ENCODE measurements at places on chromosomes 3 and 15.

- DNase-seq, result no peak
Observed at GRCh38 chr3:138875754-138876664, 41.3 kb upstream of the PIK3CB start.

DNA sequence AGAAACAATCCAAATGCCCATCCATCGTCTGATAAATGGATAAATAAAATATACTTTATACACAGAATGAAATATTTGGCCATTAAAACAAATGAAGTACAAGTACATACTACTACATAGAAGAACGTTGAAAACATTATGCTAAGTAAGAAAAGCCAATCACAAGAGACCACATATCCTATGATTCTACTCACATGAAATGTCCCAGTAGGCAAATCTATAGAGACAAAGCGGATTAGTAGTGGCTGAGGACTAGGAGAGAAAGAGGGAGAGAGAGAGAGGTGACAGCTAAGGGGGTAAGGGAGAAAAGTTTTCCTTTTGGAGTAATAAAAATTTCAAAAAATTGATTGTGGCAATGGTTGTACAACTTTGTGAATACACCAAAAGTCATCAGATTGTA lies 147.0 kb downstream of the GREM1 start:
- DNase-seq, result no peak

DNA sequence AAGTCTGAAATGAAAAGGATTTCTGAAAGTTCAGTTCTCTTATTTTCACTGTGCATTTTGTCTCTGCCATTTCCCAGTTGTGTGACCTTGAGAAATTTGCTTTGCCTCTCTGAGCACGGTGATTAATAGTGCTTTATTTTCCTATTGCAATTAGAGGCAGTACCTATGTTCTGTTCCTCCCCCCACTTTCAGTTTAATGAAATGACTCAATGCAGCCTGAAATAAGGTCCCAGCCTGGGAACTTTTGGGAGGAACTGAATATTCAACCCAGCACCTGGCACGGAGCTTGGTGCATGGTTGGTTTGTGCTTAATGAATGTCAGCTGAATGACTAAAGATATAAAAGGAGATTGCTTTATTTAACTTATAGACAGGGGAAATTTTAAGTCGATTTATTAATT lies 352.6 kb downstream of the PDCD6IP start:
- no peak for DNase-seq

DNA sequence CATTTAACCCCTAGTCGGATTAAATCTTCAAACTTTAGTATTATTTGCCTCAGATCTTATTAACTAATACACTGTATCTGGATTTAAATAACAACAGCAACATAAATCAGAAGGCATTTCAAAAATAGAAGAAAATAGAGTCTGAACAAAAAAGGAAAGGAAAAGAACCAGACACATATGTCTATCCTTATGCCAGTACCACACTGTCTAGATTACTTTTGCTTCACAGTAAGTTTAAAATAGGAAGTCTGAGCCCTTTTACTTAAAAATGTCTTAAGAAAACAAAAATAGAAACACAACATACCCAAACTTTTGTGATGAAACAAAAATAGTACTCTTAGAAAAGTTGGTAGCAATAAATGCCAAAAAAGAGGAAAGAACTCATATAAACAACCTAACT lies 1615.8 kb downstream of the SI start:
- DNase-seq, result no peak

GRCh38 chr3:151837057-151837456 lies 23.1 kb downstream of the AADAC start:
- no peak for DNase-seq

DNA sequence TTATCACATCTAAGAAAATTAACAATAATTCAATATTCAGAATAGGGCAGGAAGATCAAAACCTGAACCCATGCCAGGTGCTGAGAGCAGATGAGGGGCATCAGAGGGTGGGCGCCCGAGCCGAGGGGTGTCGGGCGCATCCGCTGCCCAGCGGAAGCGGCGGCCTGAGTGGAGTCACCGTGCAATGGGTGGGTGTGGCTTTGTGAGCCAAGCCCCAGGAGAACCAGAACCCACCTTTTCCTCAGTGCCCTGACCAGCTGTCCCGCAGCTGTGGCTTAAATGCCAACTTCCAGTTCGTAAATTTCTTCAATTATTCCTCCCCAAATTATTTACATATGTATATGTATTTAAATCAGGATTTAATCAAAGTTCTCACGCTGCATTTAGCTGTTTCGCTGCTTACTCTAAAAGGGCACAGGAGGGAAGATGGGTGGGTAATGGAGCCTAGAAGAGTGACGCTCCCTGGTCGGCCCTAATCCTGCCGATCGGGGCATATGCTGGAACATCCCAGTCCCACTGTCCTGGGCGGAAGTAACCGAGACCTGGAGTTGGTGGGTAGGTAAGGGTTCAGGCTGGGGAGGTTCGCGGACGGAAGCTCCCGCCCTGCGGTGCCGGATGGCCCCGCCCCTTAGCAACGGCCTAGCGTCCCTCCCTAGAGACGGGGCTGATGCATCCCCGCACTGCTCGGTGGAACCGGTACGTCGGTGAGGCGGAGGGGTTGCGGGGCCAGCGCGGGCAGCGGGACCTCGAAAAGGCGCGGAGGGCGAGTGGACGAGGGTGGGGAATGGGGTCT lies 1.3 kb downstream of the DNAH1 start:
- DNase-seq, result no peak

- no peak for DNase-seq
Observed at GRCh38 chr15:64699751-64700388, 75.5 kb downstream of the RBPMS2 start.

- DNase-seq, result no peak
Observed at GRCh38 chr15:100002086-100002620, 268.9 kb upstream of the LYSMD4 start.

- DNase-seq, result no peak
Observed at GRCh38 chr3:66179793-66180192, 41.0 kb upstream of the SLC25A26 start.

DNA sequence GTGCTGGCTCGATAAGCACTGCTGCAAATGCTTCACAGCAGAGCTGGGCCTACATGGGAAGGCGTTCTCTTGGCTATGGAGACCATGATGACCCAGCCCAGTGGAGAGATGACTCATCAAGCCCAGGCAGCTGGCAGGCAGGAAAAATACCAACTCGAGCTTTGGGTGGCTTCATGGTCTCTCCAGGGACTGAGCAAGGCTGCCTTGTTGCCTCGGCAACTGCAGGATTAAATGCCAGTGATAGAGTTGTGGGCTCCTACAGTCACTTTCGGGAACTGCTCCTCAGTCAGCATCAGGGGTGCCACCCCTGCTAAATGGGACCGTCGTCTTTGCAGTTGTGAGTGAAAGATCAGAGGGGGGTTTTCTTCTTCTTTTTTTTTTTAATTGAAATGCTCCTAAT lies 54.6 kb upstream of the MYZAP start:
- peak; percentile 92 for DNase-seq

DNA sequence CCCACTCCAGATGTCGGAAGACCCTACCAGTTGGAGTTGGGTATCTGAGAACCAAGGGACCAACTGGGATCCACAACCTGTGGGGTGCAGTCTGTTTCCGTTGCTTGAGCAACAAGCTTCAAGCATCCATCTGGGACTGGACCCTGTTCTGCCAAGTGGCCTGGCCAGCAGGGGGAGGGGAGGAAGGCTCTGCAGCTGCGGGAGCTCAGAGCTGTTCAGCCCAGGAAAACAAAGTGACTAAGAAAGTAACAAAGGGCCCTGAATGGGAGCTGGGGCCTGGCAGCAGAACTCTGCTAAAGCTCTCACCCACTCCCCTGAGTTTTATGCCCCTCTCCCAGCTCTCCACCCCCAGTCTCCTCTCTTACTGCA lies 2.7 kb downstream of the TYRO3 start:
- no peak for DNase-seq

- DNase-seq, result no peak
Observed at GRCh38 chr3:128814519-128815317, 64.7 kb upstream of the ACAD9 start.

GRCh38 chr3:194272221-194272620 lies 78.9 kb downstream of the CPN2 start:
- peak; percentile 70 for DNase-seq

DNA sequence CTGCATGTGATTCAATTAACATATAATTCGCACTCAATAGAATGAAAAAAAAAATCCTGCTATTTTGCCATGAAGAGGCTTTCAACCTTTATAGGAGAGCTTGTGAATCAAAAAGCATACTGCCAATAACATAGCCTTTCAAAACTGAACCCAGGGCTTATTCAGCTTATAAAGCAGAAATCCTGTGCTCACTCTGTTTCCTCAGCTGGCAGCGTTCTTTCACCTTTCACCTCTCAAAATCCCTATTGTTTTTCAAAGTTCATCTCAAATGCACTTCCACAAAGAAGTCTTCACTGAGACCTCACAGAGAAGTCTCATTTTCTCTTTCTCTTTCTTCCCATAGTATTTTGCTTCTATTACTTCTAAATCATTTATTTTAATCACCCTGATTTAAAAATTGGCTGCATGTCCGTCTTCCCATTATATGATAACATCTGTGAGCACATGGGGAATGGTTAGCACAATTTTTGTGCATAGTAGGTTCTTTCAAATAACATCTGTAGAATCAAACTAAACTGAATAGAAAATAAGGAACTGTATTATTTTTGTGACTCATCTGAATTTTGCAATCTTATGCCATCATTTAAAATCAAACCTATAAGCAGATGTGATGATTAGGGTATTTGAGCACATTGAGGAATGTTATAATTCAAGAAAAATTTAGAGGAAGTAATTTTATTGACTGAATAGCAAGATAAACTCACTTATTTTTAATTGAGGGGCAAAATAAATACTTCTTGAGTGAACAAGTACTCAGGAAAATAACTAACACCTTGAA lies 373.4 kb downstream of the NLGN1 start:
- no peak for DNase-seq

GRCh38 chr3:39501968-39502837 lies 34.7 kb downstream of the MOBP start:
- DNase-seq, result no peak

DNA sequence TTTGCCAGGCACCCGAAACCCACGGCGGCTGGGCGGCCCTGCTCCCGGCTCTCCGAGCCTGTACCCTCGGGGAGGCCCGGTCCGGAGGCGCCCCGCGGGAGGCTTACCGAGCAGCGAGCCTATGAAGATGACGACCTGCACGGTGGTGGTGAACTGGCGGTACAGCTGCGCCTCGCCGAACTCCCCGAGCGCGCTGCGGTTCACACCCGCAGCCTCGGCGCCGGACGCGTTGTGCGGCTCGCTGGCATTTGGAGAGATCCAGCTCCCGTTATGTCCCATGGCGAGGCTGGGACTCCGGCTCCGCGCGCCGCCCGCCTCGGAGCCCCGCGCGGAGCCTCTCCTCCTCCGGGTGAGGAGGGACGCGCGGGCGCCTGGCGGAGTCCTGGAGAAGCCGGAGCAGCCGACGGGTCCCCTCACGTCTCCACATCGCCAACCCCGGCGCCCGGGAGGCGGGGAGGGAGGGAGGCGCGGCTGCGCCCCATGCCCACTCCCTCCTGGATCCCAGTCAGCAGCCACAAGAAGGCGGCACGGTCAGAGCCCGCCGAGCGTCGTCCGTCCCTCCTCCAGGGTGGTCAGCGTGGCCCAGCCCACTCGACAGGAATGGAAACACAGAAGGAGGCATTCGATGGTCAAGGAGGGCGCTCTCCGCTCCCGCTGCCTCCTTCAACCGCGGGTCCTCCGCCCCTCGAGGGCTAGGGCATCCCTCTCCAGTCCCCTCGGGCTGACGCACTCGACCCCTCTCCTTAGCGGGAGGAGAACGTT lies at the start of gene GPR176:
TSS of gene GPR176 (minus strand) at position 519 of the 762 bp plus-strand sequence. CDS start at position 279, 240 bp downstream.
- DNase-seq, result peak; percentile 89

- DNase-seq, result no peak
Observed at GRCh38 chr3:25120665-25121064, 307.4 kb upstream of the RARB start.

DNA sequence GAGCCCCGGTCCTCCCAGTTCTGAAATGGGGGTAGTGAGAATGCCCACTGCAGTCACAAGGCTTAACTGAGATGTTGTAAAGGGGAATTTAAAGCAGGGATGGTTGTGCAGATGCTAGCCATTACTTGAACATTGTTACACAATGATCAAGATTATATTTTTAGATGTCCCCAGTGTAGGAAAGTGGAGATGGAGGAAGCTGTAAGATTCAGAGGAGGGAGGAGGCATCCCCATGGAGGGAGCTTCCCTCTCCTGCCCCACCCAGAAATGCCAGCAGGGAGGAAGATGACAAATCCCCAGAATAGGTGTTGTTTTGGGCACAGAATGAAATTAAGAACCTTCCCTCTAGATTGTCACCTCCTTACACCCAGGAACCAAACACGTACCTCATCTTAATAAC lies 46.1 kb downstream of the EFCAB12 start:
- no peak for DNase-seq

GRCh38 chr15:99931703-99932603 lies 198.7 kb upstream of the LYSMD4 start:
- no peak for DNase-seq
